Activated CD4-positive, CD25-positive, alpha-beta regulatory T cell treated with anti-CD3 and anti-CD28 coated beads, Interleukin-2, amount 50 U/mL, for 16 hours (primary cell): ENCODE measurements at places on chromosomes 2 and 18.

DNA sequence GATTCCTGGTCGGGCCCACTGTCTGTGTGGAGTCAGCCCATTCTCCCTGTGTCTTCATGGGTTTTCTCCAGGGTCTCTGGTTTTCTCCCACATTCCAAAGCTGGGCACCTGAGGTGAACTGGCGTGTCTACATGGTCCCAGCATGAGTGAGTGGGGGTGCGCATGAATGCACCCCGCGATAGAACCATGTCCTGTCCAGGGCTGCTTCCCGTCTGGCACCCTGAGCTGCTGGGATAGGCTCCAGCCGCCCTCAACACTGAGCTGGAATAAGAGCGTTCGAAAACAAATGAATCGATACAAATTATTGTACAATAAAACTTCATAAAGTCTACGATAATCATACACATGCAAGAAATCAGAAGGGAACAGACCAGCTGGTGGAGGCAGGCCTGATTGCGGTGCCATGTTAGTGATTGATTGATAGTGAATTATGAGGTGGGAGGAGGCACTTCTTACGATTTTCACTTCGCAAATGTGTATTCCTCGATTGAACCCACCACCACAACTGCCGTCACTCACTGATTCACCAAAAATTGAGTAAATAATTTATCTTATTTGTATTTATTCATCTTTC, 186.6 kb downstream of the MGAT5 start:
- no peak for DNase-seq

- no peak for DNase-seq
These were observed 1.2 kb upstream of the NPAS2 start for GRCh38 chr2:100818606-100819369.

DNA sequence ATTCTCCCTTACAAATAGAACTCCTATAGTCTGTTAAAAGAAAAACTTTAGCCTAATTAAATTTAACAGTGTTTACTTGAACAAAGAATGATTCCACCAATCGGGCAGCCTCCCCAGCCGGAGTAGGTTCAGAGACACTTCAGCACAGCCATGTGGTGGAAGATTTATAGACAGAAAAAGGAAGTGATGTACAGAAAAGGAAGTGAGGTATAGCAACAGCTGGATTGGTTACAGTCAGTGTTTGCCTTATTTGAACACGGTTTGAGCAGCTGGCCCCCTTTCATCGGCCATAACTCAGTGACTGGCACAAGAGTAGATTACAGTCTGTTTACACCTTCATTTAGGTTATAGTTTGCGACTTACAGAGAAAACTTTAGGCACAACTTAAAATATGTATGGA, 2.1 kb upstream of the SKA1 start:
- no peak for DNase-seq

DNA sequence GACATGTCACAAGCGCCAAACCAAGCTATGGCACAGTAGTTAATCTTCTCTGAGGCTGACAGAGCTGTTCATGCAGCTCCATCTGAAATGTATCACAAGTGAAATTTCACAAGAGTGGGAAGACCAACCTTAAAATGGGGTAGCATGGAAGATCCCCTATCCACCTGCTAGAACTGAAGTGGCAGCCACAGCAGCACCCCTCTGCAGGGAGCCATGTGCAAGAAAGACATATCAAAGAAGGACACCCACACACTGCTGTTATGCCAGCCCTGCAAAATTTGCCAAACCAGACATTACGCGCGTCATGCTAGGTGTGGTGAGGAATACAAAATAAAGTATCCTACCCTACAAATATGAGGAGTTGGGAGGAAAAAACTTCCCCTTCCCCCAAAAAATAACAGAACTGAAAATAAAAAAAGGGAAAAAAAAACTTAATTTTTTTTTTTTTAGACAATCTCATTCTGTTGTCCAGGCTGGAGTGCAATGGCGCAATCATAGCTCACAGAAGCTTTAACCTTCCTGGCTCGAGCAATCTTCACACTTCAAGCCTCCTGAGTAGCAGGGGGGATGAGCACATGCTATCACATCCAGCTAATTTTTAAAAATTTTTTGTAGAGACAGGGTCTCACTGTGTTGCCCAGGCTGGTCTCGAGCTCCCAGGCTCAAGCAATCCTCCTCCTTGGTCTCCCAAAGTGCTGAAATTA, 76.2 kb downstream of the STK39 start:
- DNase-seq: no peak

DNA sequence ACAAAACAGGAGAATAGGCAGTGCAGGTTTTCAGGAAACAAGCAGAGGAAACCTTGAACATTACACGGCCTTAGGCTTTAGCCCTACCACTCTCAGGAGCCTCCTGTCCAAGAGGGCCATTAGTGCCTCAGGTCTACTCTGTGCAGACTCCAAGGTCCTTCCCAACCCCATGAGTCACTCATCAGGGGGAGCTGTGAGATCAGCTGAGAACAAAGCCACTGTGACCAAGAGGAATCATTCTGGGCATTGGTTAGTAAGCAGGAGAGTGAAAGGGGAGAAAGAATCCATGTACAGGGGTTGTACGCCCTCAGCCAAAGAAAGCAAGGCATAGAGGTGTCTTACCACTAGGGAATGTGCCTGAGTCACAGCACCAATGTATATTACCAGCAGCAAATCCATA, 680.3 kb downstream of the DPP10 start:
- DNase-seq: no peak

- no peak for DNase-seq
These were observed 14.7 kb downstream of the ERLEC1 start for GRCh38 chr2:53801547-53801946.

DNA sequence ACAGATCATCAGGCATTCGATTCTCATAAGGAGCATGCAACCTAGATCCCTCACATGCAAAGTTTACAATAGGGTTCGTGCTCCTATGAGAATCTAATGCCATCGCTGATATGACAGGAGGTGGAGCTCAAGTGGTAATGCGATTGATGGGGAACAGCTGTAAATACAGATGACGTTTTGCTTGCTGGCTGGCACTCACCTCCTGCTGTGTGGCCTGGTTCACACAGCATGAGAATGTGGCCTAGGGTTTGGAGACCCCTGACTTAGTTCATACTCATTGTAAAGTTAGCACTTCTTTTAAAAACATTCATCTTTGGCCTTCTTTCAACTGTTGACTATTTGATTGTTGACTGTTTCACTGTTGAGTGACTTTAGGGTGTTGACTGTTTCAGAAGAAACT, 8.7 kb upstream of the CHMP1B start:
- no peak for DNase-seq

DNA sequence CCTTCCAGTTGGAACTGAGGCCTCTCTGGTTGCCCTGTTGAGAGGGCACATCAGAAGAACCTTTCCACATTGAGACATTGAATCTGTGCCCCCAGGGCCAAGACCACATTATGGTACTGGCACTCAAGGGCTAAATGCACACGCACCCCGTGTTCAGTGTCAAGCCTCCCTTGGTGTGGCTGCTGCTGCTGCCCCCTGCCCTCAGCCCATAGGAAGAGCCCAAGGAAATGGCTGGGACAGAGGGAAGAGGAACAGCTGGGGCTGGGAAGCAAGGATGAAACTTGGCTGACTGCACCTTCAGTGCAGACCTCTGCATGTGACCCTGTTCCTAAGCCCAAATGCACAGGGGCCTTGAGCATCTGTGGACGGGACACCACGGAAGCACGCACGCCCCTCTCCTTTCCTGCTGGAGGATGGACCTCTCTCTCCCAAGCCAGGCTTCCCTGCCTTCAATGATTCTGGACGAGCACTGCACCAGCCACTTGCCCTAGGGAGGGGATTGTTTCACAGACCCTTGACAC, 40.2 kb downstream of the NIFK start:
- no peak for DNase-seq

- DNase-seq: no peak
These were observed 49.8 kb downstream of the ZC3H15 start for GRCh38 chr2:186535861-186536260.

GRCh38 chr2:97936199-97936598, 59.5 kb downstream of the TMEM131 start:
- DNase-seq: no peak
